Upper lobe of left lung (tissue), 6 donors: ENCODE measurements at places on chromosomes 2 and 18.

- DNase-seq, result no peak
These were observed 332.8 kb downstream of the CYP26B1 start for GRCh38 chr2:71814885-71815284.

- DNase-seq, result peak; percentile 15
These were observed 55.2 kb downstream of the LDLRAD4 start for GRCh38 chr18:13273800-13274199.

- no peak for DNase-seq
These were observed 198.5 kb upstream of the HDAC4 start for GRCh38 chr2:239599299-239599698.

GRCh38 chr2:241545106-241545505, 13.4 kb upstream of the BOK start:
- DNase-seq, result no peak

DNA sequence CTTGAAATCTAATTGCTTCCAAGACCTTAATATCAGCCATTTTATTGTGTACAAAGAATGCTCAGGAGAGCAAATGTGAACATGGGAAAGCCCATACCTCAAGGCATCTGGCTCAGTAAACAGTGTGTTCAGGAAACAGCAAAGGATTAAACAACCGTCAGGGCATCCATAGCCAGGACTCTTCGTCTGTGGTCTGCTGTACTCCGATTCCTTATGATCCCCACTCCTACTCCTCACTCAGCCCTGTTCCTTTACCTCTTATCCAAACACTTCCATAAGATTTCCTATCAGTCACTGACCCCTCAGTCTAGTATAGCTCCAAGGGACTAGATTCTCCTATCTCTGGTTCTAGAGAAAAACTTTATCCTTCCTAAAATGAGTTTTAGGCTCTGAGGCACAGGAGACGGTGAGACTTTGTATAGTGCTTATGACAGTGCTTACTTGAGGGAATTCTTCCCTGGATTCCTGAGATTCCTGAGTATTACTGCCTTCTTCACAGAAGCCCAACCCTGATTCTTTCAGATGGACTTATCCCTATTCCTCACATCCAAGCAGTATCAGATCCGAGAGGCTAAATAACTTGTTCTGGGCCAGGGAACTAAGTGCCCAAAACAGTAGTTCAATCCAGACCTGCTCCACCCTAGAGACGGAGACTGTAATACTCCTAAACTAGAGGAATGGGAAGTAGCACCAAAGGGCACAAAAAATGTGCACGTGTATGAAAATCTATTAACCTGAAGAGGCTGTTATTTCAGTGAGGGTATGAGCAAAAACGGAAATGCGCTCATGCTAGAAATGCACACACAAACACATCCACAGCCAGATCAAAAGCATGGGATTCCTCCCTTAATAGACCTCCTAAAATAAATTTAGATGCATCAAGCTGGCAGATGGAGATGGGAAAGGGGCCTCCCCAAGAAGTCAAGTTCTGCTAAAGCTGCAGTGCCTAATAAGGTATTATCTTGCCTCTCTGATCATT, 42.1 kb upstream of the SIGLEC15 start:
- DNase-seq, result no peak

DNA sequence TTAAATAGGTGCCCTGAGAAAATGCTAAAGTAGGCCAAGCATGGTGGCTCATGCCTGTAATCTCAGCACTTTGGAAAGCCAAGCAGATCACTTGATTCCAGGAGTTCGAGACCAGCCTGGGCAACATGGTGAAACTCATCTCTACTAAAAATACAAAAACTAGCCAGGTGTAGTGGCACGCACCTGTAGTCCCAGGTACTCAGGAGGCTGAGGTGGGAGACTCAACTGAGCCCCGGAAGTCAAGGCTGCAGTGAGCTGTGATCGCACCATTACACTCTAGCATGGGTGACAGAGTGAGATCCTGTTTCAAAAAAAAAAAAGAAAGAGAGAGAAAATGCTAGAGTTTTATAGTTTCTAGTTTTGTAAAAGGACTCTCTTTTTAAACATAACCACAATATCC, 12.0 kb downstream of the ANKRD44 start:
- no peak for DNase-seq

GRCh38 chr2:25701801-25702200, 28.4 kb upstream of the DTNB start:
- no peak for DNase-seq

DNA sequence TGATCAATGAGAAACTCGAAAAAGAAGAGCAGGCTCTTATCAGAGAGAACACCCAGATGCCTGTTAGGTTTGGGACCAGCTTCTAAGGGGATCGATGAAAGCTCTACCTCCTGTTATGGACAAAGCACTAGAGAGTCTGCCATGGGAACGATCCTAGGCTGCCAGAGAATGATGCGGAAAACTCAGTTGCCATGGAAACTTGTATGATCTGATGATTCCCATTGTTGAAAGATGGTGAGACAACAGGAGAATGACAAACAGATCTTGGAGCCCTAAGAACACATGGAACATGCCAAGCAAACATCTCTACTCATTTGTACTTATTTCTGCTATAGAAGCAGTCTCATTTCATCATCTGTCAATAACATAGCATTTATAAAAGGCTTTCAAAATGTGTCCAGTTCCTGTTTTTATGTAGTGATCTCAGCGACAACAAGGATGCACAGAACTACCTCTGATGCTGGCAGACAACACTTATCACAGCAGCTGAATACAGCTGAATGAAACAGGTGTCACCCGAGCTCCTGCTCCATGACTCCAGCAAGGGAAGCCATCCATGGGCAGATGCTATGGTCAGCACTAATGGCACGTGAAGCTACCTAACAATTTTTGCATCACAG, 59.6 kb downstream of the NCKAP5 start:
- no peak for DNase-seq

- no peak for DNase-seq
These were observed 370.7 kb upstream of the LRATD1 start for GRCh38 chr2:14261771-14262170.

GRCh38 chr2:112869258-112869842, 32.8 kb upstream of the IL1B start:
- peak; percentile 93 for DNase-seq
